ENCODE measurements at places on chromosomes 1 and 21.
A peak's percentile ranks its signal among the peaks of the same experiment; 100 is the strongest.

DNA sequence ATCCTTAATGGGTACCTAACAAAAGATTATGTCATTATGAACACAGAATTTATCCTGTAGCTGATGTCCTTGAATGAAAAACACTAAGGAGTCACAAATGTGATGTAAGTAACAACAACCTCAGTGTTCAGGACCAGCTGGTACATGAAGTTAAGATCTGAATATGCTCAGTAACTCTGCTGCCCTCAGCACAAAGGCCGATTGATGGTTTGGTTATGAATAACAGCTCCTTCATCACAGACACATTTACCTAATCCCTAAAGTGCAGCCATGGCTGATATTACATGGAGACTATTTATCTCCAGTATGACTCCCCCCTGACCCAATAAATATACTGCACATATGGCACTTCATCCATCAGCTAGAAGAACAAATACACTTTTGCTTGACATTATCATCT, 75.2 kb downstream of the PLPPR5 start:
- no peak for DNase-seq

GRCh38 chr1:203695116-203695515, 68.5 kb downstream of the ATP2B4 start:
- no peak for DNase-seq

GRCh38 chr1:166600574-166600973, 238.7 kb upstream of the POGK start:
- no peak for DNase-seq

GRCh38 chr1:91591175-91591974, 90.7 kb downstream of the CDC7 start:
- DNase-seq: no peak

- DNase-seq: no peak
These were observed 143.0 kb downstream of the URB2 start for GRCh38 chr1:229769006-229769405.

DNA sequence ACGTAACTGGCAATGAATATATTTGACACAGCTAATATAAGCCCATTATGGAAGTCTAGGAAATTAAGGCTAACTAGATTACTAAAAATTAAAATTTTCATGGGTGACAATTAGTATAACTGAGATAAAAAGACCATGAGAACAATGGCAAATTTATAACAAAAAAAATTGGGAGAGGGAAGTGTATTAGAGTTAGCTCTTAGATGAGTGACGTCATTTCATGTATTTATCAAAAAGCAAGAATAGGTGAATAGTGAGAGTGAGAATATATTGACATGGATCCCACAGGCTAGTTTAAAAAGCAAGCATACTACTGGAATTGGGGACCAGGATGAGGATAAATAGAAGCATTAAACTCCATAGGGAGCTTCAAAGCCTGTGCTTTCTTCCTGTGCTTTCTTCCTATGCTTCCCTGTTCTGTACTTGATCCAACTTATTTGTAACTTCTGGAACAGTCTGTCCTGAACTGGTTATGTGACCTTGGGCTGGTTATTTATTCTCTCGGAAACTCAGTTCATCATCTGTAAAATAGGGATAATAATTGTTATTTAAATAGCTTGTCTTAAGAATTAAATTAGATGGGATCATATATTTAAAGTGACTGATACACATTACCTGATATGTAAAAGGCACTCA, 9.1 kb downstream of the BCL9 start:
- DNase-seq: no peak

DNA sequence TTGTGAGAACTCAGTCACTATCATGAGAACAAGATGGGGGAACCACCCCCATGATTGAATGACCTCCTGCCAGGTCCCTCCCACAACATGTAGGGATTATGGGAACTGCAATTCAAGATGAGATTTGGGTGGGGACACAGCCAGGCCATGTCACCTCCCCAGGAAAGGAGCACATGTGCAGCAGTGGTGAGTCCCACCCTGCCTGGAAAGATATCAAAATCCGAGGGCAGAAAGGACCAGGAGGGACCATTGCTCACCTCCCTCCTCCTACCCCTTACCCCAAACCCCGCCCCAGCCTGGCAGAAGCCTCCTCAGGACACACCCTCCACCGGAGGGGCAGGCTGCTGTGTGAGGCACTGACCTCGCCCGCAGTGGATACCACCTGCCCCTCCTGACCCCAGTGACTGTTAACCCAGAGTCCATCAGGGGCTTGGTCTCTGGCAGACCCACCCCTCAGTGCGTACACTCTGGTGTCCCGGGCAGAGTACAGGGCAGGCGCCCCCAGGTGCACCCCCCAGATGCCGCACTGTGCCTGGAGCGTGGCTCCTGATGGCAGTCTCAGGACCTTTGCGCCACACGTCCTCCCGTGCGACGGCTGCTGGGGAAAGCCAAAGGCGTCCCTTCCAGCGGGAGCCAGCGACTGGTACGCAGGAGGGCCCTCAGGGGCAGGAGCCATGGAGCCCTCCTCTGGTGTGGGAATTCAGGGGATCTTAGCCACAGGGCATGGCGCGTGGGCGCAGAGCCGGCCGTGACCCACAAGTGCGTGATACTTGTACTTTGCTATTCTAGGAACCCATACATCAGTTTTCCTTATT, 20.9 kb downstream of the PDXK start:
- DNase-seq: no peak

DNA sequence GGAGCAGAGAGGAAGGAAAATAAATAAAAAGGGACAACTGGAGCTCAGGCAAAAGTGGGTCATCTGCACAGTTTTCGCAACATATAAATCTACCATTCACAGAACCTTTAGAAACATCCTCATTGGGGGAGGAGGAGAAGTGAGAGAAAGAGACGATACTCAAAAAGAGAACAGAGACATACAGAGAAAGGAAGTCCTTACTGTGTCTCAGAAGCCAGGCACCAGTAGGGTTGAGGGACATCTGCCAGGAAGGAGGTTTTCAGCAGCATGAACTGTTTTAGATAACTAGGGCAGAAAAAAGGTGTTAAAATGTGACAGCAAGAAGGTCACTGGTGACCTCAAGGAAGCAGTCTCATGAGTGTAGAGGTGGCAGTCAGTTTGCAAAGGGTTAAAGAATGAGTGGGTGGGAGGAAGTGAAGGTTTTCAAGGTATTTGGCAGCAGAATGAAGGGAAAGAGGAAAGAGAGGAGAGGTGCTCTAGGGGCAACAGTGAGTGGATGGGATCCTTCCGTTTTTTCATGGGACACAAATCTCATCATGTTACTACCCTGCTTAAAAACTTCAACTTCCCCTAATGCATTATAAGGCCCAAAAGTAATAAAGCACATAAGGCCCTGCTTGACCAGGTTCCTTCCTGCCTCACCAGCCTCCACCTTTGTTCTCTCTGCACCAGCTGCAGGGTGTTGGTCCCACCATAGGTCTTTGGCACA, 9.5 kb downstream of the JAK1 start:
- no peak for DNase-seq

GRCh38 chr1:29396438-29397255, 160.3 kb downstream of the PTPRU start:
- no peak for DNase-seq

DNA sequence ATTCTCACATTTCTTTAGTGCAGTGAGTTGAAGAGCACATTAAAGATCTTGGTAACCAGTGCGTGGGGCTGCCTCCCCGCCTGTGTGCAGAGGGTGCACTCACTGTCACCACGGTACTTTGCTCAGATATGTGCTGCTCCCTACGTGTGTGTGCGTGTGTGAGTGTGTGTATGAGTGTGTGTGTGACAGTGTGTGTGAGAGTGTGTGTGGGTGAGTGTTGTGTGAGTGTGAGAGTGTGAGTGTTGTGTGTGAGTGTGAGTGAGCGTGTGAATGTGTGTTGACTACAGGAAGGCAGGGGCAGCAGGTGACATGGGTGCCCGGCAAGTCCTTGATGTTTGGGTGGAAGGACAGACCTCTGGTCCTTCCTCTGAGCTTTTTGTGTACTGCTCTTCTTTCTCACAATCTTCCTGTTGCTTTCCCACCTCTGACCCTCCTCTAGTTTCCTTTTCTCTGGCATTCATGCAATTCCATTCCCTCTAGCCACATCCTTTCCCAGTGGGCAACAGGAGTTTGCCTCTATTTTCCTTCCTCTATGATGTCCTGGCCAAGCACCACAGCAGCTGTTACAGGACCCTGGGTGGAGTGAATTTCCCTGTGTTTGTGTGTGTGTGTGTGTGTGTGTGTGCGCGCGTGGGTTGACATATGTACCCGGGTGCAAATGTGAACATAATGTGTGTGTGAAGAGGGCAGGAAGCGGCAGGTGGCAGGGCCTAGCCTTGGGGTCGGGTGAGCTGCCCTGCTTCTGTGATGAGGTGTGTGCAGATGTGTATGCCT, 19.8 kb downstream of the LHX4 start:
- DNase-seq: no peak

- DNase-seq: no peak
These were observed 29.1 kb upstream of the IRF2BP2 start for GRCh38 chr1:234638832-234639799.

- DNase-seq: no peak
These were observed 5.2 kb downstream of the ADPRS start for GRCh38 chr1:36093929-36094328.

GRCh38 chr1:5632224-5632623, 360.0 kb downstream of the NPHP4 start:
- DNase-seq: no peak

DNA sequence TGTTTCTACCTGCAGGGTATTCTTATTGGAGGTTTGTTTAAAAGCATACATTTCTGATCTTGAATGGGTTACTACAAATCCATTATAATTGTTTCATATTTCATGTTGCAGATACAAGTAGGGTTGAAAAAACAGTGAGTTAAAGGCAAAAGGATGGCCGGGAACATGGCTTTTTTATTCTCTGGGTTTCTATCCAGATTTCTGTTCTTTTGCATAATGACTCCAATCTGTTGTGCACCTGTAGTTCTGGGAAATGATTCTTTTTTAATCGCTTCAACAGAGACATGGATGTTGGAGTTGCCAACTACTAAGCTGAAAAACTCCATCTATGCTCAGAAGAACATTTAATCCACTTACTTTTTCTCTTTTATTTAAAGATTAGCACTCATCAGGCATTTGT, 2.7 kb upstream of the ADAMTS1 start:
- no peak for DNase-seq

DNA sequence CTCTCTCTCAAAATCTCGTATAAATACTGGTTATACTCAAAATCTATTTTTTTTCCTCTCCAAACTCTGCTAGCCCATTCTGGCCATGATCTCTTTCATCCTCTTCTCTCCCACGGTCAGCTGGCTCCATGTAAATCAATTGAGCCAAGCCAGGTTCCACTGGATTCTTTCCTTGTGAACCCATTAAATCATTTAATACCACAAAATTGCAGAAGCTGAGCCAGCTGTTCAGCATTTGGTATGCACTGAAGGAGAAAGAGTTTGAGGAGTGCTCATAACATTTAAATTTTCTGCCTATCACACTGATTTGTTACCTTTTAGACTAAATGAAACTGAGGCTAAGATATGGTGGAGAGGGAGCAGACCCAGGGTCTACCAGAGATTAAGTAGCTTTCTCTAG, 29.1 kb upstream of the TADA1 start:
- peak; percentile 12 for DNase-seq

- DNase-seq: no peak
These were observed 116.2 kb downstream of the PRDM2 start for GRCh38 chr1:13816016-13816760.

DNA sequence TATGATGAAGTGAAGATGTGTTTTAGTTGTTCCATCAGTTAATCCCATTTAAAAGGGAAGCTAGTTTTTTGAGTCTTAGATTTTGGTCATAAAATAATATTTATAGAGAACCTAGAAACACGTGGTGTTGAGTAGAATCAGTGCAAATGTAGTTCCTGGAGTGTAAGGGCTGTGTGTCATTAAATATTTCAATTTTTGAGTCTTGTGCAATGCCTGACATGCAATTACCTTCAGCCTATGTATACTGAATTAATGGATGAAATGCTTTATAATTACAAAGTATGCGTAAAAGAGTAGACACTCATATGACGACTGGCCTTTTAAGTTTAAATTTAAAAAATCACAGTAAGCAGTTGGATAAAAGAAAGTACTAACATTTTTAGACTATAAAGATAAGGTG, 75.0 kb downstream of the NEK7 start:
- no peak for DNase-seq

DNA sequence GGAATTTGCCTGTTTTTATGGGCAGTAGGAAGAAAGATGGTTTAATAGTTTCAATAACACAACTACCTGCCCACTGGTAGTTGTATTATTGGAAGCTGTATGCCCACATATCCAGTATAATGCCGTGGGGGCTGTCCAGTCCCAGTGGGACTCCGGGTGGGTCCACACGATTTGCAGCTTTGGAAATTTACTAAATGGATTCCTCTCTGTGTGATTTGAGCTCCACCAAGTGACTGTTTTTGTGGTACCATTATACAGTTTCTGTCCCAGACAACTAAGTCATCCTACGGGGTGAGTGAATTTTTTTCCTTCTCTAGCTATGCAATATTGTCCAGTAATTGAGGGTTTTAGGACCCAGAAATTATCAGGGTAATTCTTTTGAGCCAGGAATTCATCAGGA, 86.8 kb downstream of the PLA2G4A start:
- no peak for DNase-seq

GRCh38 chr21:18987520-18988026, 584.0 kb upstream of the TMPRSS15 start:
- no peak for DNase-seq

DNA sequence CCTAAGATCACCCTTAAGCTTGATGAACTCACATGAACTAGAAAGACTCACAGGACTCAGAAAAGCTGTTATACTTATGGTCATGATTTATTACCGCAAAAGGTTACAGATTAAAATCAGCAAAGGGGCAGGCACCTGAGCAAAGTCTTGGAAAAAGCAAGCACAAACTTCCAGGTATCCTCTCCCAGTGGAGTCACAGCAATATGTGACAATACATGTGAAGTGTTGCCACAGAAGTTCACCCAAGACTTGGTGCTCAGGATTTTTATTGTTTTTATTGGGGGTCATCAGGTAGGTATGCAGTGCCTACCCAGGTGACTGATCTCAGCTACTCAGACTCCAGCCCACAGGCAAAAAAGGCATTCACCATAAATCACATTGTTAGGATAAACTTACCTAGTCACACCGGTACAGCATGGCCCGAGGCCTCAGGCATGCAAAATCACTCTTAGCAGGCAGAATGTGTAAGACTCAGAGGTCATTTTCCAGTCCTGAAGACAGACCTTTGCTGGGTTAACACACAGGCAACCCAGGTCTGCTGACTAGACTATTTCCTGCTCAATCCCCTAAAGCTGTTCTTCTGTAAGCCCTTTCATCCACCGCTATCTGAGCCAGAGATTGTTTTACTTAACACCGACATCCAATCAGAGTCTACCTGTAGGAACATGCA, 55.6 kb downstream of the SSX2IP start:
- no peak for DNase-seq

DNA sequence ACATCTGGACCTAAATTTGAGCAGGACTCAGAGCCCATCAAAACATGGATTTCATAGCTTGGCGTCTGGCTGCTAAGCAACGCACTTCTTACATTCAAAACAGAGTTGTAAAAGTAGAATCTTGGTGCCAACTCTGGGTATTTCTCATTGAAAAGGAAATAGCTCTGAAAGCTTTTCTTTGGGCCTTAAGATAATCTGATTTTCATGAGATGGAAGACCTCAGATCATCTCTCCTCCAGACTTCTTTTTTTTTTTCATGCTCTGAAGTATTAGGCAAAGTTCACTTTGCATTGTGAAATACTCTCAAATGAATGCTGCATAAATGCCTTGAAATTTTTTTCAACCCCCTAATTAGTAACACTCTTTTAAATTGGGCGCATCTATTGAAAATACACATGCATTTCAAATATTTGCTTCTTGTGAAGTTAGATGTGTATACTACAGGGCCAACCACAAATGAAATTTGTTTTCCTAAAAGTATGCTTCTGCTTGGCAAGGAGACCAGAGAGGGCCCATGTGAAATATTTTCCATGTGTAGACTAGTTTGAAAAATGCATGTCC, 4.2 kb downstream of the ADAMTS5 start:
- no peak for DNase-seq

- DNase-seq: no peak
These were observed 168.5 kb downstream of the ACTL8 start for GRCh38 chr1:17923666-17924065.

Data from HFFc6 (cell line).